Stimulated activated CD4-positive, alpha-beta T cell treated with anti-CD3 and anti-CD28 coated beads, Interleukin-1b, Interleukin-23, amount 100 ng/mL, for 1 hour (primary cell): ENCODE measurements at places on chromosomes 12 and 14.

DNA sequence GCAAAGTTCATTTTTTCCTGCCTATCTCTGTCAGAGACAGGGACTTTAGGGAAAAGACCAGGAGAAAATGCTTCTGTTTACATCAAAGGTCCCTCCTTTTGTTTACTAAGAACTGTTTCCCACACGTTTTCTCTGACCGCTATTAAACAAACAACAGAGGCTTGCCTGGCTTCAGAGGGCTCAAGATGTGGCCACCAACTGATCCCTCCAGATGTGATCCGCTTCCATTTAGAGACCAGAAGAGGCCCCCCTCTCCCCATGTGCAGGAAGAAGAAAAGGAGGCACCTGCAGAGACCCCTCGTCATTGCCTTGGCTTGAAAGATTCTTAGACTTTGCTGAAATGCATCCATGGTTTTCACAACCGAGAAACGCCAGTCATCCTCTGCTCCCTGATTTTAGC is 217.9 kb upstream of the PWP1 start:
- DNase-seq = no peak

- DNase-seq = no peak
These were observed 22.9 kb upstream of the SOS2 start for GRCh38 chr14:50254248-50254647.

GRCh38 chr14:97777622-97778355 is 980.6 kb downstream of the VRK1 start:
- no peak for DNase-seq

DNA sequence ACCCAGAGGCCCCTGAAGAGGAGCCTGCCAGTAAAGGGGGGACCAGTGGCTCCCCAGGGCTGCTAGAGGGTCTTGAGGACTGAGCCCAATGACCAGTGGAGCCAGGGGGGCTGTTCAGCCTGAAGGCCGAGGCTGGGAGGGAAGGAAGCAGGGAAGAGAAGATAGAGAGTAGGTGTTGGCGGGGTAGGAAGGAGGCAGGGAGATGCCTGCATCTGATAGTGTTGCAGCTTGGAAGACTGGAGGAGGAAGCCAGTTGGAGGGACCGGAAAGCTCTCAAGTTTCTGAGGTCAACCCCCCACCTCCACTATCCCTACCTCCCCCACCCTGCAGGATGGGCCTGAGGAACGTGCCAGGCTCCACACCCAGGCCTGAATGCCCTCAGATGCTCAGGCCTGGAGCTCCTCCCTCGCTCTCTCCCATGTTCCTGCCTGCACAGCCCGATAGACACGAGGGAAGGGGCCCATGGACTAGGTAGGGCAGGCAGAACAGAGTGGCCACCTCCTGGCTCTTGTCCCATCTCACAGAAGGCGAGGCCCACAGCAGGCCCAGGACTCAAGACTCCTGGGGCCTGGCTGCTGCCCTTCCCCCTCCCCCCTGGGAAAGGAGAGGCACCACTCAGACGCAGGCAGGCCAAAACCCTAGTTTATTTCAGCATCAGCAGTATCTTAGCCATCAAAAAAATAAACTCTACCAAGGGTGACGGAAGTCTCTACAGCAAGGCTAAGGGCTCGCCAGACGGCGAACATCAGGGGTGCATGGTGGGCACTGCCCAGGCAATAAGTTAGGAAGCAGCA is 3.4 kb downstream of the CKB start:
- DNase-seq = no peak

GRCh38 chr12:132585177-132585576 is 25.2 kb downstream of the LRCOL1 start:
- DNase-seq = no peak

DNA sequence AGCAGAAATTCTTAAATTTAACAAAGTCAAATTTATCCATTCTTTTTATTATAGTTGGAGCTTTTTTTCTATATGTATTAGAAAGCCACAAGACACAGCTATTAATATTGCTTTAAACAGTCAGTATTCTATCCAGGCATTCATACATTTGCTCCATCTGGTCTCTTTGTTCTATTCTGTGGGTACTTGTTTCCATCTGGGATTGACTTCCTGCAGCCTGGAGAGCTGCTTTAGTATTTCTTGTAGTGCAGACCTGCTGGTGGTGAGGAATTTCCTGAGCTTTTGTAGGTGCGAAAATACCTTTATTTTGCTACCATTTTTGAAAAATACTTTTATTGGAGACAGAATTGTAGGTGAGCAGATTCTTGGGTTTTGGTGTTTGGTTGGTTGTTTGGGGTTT is 29.0 kb downstream of the CCDC60 start:
- no peak for DNase-seq

DNA sequence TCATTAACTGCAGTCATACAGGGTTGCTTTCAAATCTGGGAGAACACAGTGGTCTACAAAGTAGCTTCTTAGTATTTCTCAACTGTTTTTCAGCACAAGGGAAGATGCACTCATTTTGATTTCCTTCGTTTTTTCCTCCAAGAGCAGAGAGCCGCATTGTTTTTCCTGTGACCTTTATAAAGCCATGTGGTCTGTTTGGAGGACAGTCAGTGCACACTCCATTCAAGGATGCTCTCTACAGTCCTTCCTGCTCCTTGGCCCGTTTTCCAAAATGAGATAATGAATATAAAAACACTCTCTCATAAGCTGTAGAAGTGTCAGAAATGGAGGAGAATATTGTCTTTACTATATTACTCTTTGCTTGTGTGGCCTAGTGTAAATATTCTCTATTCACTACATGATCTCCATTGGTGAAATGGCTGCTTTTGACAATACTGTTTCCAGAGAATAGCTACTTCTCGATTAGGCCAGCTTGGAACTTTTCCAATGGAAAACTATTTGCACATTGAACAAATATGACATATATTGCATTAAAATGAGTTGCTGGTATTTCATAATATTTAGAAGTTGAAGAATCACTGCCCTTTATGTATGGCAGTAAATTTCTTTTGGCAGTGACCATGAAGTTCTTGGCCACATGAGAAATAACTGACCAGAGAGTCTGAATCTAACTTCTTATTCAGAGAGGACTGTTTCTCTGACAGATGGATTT is 393.1 kb upstream of the RGS6 start:
- no peak for DNase-seq

DNA sequence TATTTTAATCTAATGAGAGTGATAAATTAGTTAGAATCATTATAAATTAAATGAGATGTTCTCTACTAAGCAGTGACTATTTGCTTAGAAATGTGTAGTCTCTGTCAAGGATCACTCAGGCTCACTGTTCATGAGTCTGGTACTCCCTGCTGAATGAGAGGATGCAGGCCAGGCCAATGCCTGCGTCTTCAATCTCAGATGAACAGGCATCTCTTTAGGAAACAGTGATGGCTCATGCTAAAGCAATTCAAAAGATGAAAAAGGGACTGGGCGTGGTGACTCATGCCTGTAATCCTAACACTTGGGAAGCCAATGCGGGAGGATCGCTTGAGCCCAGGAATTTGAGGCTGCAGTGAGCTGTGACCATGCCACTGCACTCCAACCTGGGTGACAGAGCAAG is 106.8 kb downstream of the ZFC3H1 start:
- DNase-seq = no peak

GRCh38 chr14:64806202-64806861 is 73.4 kb downstream of the SPTB start:
- DNase-seq = no peak

DNA sequence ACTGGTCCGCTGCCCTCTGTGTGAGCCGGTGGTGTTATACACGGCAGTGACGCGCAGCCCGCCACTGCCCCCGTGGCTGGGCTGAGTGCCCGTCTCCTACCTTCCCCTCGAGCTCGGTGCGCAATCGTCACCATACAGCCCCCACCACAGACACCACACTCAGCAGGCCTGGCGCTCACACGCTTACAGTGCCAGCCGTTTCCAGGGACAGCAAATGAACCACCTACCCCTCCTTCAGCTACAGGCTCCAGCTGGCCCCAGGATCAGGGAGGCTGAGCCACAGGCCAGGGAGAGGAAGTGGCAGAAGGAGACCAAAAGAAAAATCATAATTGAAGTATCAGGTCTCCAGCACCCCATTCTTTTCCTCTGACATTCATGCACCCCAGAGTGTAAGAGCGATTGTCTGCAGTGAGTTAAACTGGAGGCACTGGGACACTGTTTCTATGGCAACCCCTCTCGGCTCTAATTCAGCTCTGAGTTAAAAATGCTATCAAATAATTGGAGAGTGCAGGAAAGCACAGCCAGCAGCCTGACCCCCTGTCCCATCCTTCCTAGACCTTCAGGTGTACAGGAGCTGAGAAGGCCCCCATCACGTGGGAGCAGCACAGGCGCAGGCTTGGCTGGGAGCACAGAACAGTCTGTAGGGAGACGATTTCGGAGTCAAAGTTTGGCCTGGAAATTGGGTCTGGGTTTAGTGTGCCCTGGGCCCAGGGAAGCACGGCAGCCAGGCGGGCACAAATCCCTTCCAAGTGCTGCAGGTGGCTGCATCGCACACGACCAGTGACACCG is 18.0 kb downstream of the LRTM2 start:
- no peak for DNase-seq

DNA sequence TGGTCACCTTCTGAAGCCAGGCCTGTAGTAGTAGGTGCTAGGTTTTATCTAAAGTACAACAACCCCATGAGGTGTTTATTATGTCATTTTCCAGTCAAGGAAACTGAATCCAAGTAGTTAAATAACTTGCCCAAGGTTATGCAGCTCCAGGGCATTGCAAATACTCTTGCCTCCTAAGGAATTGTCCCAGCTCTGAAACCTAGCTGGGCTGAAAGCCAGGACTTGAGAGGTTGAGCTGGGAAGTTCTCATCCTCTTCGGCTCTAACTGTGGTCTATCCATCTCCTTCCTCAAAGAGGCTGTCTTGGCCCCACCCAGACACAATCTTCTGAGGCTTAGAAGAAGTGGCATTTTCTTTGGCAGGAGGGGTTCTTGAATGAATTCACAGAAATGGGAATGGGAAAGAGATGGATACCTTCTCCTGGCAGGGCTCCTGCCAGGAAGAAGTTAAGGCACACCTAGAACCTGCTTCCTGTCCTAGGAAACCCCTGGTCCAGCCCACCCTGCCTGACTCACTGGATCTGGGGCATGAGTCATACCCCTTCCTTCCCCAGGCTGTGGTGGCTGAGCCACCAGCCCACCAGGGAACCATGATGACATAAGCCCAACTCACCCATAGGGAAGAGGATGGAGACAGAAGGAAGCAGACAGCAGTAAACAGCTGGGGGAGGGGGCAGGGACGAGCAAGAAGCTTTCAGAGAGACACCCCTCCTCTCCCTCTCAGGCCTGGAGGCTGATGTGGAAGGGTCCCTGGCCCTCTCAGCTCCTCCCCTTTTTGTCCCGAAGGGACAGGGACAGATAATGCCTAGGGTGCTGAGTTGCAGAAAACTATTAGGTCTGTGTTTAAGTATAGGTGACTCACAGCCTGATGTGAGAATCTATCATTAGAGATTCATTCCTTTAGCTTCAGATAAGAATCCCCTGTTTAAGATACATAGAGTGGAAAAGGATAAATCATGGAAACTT is 2.1 kb upstream of the PLEK2 start:
- no peak for DNase-seq

GRCh38 chr14:24690492-24690891 is 56.5 kb upstream of the GZMB start:
- no peak for DNase-seq

- no peak for DNase-seq
These were observed 50.7 kb downstream of the FLRT2 start for GRCh38 chr14:85580536-85581140.

- no peak for DNase-seq
These were observed 17.1 kb upstream of the BICD1 start for GRCh38 chr12:32089586-32089985.

DNA sequence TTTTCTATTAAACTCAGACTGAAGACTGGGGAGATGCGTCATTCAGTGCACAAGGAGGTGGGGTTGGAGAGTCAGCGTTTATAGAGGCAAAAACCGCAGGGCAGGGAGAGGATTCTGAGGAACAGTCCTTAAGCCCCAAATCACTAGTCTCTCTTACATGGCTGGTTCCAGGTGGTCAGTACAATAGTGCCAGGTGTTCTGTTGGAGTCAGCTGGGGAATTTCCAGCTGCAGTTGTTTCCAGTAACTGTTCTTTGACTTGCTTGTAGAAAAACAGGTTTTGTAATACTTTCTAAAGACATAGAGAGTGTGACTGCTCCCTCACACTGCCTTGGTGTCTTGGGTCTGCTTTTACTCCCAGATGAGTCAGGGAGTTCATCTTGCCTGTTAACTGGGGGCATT is 192.2 kb downstream of the TMTC3 start:
- DNase-seq = no peak

DNA sequence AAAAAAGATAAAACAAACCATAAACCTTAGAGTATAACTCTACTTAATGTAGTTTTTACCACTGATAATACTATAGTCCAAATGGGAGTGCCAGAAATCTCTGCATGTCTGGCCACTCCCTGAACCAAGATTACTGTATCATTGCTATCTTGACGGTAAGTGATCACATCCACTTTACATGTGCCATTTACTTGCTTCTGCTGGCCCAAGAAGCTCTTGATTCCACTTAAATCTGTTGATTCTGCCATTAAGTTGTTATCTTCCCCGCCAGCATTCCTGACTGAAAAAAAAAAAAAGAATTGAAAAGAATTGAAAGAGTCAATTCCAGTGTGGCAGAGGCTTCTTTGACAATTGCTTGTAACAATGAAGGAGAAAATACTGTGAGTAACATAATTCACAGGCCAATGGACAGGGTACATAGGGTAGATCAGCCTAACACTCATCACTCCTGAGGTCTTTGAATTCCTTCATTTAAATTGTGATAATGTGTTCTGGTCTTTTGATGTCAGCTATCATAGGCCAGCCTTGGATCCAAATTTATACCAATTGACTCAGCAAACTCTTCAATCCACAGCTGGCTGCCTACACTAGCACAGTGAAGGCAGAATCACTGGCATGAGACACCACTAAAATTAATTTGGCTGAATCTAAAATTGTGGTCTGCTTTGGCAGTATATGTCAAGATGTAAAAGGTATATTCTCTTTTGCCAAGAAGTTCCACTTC is 665.2 kb upstream of the FLRT2 start:
- DNase-seq = no peak

GRCh38 chr12:54164387-54165145 is 24.2 kb downstream of the SMUG1 start:
- DNase-seq = no peak

DNA sequence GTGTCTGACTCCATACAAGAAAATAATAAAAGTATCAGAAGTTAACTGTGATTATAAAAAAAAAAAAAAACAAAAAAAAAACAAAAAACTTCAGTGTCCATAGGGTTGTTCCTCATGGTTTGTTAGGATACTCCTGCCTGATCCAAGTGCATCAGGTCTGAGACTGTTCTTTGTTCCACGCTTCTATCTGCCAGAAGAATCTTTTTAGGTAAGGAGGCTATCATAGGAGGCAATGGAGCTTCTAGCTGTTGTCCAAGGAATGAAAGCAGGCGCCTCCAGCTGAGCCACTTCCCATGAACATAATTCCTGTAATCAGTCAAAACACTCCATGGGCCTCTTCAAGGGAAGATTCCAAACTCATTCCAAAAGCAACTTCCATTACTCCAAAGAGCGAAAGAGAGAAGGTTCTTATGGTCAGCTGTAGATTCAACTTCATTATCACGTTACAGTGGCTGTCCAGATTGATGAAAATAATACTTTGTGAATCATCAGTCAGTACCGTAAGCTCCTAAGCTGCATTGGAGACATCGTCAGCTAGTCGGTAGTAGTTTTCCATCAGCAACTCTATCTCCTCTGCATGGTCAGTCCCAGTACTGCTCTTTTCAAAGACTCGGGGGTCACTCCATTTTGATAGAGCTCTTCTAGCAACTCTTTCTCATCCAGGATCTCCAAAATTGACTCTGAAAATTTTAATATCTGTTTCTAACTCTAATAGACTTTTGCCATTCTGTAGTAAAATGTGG is 9.7 kb downstream of the TBC1D15 start:
- DNase-seq = no peak

- DNase-seq = no peak
These were observed 13.7 kb upstream of the NTN4 start for GRCh38 chr12:95804291-95804690.

GRCh38 chr12:123097561-123098084 is 53.3 kb downstream of the PITPNM2 start:
- DNase-seq = no peak
